Stimulated activated CD4-positive, alpha-beta T cell treated with anti-CD3 and anti-CD28 coated beads, Interleukin-1b, Interleukin-23, amount 100 ng/mL, for 1 hour (primary cell): ENCODE measurements at places on chromosomes 16 and 17.

DNA sequence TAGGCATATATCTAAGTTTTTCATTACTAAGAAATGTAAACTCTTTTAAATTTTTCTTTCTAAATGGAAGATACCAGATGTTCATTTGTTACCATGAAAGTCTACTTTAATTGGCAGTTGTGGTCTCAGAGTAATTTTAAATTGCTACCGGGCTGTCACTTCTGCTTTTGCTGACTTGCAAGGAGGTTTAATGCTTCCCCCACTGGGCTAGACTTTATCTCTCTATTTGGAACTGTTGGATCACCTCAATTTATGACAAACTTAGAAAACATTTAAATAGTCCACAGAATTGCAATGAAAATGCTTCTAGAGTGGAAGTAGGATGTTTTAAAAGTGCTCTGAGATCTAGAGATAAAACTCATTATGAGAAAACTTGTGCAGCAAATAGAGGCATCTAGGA is 479.8 kb upstream of the GOT2 start:
- DNase-seq, result no peak

DNA sequence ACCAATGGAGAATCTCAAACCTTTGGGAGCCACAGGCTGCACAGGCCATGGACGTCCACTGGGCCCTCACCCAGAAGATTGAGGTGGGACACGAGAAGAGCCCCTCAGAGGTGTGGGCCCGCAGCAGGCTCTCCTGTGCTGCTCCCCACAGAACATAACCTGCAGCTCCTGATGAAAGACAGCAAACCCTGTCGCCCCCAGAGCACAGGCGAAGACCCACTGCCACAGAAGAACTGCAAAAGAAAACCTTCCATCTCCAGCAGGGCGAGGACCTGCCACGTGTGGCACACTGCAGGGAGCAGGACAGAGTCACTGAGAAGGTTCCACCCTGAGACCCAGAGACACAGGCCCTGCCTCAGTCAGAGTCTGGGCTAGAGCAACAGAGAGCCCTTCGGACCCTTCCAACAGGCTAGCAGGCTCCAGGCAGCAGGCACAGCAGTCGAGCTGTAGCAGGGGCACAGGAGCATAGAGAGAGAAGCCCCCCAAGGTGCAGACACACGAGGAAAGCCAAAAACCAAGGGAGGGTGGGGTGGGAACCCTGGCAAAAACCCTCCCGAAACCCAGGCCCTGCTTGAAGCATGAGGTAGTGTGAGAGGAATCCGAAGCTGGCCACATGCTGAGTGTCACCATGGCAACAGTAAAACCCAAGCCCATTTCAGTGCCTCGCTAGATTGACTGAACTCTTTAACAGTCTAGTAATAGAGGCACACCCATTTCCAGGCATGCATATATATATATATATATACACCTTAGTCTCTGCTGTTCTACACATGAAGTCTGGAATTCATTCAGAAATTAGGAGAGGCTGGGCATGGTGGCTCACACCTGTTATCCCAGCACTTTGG is 60.0 kb upstream of the CHMP6 start:
- DNase-seq, result no peak

DNA sequence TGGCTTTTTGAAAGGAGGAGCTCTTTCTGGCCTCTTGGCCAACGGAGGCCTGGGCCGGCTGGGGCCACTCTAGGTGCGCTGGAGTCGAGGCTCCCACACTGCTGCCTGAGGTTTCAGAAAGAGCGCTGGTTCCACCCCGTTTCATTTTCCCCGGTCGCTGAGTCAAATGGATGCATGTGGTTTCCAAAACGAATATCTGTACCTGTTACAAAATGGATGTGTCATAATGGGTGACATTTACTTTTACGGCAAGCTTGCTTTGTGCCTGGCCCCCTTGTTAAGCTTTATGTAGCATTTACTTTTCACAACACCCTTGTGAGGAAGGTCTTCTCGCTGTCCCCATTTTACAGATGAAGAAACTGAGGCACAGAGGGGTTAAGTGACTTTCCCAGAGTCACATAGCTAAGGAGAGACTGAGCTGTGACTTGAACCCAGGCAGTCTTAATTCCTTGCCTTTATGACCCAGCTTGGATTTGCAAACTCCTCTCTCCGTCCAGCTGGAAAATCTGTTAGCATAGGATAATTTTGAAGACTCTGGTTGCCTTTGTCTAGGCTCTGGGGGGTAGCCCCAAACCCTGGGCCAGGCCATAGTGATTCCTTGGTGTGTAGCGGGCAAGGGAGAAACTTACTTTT is 10.6 kb downstream of the KSR1 start:
- DNase-seq, result peak; percentile 46

DNA sequence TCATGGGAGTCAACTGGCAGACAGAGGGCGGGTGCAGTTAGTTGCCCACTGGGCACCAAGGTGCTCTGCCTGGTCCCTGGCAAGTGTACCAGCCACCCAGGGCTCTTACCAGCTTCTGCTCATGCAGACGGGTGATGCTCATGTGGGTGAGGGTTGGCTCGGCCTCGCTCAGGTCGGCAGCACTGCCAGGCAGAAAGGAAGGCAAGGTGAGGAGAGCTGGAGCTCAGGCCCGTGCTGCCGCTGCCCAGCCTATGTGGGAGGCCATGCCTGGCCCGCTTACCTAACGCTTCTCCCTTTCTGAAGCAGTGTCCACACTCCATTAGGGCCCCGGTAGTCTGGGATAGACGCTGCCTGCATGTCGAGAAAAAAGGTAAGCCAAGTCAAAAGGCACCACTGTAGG is 2.6 kb downstream of the SIRT7 start:
- no peak for DNase-seq

DNA sequence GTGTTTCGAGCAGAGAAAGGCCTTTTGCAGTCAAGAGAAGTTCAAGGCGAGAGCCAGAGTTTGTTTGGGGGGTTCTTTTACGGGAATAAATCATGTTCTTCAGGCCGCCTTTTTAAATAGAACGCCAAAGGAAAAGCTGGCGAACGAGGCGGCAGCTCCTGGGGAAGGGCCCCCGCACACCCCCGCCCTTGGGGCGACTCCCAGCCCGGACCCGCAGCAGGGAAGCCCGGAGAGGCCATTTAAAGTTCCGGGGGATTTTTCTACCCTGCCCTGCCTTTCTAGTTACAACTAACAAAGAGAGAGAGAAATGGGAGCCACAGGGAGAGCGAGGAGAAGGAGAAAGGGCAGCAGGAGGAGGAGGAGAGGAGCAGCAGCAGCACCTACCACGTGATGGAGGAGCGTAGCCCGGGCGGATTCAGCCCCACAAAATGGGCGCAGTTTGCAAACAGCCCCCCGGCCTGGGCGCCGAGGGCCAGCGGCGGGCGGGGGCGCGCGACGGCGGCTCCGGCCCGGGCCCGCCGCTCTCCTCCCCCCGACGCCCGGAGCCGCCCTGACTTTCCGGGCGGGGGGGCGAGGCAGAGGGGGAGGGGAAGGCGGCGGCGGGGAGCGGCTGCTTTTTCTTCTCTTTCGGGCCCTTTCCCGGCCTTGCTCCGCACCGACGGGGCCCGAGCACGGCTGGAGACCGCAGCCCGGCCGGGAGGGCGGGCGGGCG is 634 bp downstream of the KANSL1 start:
- DNase-seq, result peak; percentile 44

GRCh38 chr17:82491196-82491530 is 28.4 kb upstream of the FOXK2 start:
- DNase-seq, result no peak
